ENCODE measurements at places on chromosomes 1 and 21.

DNA sequence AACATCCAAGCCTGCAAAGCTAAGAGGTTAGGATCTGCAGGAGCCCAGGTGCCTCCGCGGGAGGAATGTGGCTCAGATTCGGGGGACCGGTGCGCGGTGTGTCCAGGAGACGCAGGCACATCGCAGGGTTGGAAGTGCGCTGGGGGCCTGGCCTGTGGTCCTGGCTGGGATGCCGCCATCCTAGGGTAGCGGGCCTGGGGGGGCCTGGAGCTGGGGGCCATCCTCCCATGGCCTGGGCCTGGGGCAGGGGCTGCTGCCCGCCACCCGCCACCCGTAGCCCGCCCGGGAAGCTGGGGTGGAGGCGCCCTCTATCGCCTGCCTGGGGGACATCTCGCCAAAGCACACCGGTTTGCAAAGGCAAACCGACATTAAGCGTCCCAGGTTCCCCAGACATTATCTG is 170.6 kb upstream of the ARHGEF16 start:
- no peak for DNase-seq

- peak; percentile 45 for DNase-seq
Observed at GRCh38 chr1:226608699-226609505, 60.3 kb downstream of the STUM start.

DNA sequence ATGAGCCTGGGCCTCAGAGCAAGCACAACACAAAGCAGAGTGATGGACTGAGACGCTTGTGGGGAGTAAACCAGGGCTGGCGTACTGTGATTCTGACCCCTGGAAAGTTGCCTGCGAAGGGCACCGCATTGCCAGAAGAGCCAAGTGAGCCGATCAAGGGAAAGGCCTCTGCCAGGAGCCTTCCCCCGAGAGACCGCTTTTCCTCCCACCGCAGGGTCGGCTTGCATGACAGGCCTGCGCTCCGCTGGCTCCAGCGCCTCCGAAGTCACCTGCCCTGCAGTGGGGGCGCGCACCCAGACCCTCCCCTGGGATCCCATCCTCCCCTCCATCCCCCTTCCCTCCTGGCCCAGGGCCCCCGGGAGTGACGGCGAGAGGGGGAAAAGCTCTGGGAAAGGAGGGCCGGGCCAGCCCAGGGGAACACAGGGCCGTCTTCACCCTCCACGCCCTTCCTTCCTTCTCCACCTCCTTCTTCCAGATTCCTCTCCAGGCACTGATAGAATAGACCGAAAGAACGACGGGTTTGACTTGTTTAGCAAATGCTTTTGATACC is 165.0 kb downstream of the TRIM33 start:
- DNase-seq = no peak

DNA sequence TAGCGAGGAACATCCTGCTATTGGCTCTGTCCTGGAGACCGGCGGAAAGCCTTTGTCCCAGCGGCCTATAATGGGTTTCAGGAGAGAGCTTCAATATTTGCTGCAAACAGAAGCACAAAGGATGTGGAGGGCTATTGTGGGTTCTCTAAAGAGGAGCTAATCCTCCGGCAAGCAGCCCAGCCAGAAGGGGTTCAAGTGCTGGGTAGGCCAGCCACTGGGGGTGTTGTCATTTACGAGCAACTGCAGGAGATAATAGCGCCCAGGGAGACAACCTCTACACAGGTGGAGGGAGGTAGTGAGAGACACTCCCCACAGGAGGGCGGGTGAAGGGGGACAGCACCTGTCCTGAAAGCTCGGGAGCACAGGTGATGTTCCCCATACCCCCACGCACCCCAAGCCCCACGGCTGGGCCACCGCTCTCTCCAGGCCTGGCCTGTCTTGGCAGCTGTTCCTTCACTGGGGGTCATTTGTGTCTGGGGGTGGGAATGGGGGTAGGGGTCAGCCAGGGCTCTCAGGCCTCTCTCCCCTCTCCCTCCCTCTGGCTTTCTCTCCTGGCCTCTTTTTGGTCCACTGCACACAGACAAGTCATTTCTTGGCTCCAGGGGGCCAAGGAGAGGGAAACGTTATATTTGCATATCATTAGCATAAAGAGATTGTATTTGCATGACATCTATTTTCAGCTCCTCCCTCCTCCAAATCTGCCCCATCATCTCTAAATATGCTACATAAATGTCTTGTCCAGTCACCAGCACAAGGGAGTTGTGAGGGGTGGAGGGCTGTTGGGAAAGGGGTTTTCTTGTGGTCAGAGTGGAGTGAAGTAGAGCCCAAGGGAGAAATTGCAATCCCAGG is 22.0 kb upstream of the SLC26A9 start:
- DNase-seq = no peak

DNA sequence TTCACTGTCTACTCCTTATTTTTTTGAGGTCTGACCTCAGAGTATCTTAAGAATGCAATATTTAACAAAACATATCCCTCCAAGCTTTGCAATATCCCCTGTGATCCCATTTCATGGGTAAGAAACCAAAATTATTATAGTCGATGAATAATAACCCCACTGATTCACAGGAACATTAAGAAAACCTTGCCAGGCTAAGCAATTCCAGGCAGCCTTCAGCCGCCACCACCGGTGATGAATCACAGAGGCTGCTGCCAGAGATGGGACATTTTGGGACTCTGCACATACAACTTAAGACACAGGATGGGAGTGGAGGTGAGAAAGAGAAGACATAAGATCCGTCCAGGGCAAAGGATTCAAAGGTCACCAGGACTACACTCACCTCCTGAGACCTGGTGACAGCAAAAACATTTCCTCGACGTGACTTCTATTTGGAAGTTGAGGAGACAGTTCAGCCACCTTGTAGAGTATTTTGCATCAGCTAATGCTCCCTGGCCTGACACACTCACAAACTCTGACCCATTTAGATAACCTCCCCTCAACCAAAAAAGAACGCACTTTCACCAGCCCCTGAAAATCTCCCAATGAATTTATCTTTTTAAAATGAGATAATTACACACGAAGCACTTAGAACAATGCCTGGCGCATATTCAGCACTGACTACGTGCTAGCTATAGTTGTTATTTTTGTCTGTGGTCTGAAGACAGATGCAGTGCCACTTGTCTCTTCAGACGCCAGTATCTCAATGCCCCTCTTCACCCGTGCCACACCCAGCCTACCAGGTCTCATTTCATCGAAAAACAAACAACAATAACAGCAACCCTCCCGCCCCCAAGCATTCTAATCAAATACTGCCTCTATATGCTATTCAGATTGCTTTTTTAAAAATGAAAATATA is 17.8 kb upstream of the OVAAL start:
- no peak for DNase-seq
